ENCODE measurements at places on chromosomes 5 and 9. TPM values are rescaled to one million over a fixed set of nuclear protein-coding genes. Genes with fewer than 3 reads are reported as not detected.

KIF12 gene
- total RNA-seq = 0.10 TPM

IFNK gene
- total RNA-seq = not detected

ACTBL2 gene
- total RNA-seq = not detected

LRRC8A gene
- 154 TPM for total RNA-seq

PKD2L2 gene
- not detected for total RNA-seq

ADGRD2 gene
- not detected for total RNA-seq

SLC25A2 gene
- total RNA-seq = 0.48 TPM

ABO gene
- 0.10 TPM for total RNA-seq

PRELID2 gene
- total RNA-seq = 17.0 TPM
